NCI-H2081 treated with DMSO at 0.1 percent for 48 hours (cell line): ENCODE measurements at places on chromosomes 12 and 14.

- DNase-seq: no peak
Measured at GRCh38 chr12:93571925-93572711, at the start of gene SOCS2. TSS of gene SOCS2 (plus strand) at chr12:93572675. CDS start at chr12:93572898, 223 bp downstream.

DNA sequence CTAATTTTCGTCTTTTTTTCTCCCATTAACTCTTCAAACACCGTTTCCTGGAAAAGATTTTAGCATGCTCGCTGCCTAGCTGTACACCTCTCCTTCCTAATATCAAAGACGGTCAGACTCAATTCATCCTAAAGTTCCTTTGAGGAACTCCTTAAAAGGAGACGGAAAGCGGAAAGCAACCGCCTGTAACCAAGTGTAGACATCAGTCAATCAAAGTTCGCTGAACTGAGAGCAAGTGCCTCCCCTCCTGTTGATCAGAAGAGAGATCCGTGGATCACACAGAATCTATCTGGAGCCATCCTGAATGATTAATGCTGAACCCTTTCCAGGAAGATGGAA lies 412 bp upstream of the TEP1 start:
- DNase-seq: no peak

GRCh38 chr14:92655419-92656201 lies 92.8 kb downstream of the LGMN start:
- no peak for DNase-seq

DNA sequence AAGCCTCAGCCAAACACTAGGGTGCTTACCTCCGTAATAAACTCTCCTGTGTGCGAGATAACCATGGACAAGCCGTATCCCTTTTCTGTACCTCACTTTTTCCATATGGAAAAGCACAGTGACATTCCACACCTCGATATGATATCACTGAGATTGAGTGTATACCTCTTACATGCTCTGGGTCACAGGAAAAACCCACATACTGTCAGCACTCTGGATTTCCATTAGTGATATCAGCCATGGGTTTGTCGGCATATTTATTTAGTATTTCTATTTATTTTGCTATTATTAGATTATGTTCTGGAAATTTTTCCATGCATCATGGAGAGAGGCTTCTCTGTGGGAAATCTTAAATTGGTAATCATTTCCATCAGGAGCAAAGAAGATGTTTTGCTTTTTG lies 28.0 kb upstream of the DAAM1 start:
- DNase-seq: no peak

DNA sequence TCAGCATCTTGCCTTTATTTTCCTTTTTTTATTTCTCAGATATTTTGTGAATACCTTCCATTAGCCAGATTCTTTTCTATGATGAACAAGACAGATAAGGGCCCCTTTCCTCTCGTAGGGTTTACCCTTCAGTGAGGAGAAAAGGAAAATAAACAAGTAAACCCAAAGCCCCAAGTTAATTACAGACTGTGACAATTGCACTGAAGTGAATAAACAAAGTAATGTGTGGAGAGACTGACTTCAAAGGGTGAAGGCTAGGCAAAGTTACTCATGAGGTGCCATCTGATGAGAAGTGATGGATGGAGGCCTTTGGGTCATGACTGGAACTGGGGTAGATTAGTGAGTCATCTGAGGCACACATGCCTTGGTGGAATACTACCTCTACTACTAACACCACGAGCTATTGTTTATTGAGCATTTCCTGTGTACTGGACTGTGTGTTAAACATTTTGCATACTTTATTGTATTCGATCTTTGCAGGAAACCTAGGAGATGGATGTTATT lies 143.4 kb upstream of the PRICKLE1 start:
- no peak for DNase-seq

- no peak for DNase-seq
Measured at GRCh38 chr12:25276199-25276937, 25.6 kb upstream of the KRAS start.
